ENCODE measurements at places on chromosomes 3 and 15. TPM values are rescaled to one million over a fixed set of nuclear protein-coding genes. Genes with fewer than 3 reads are reported as not detected.
A peak's percentile ranks its signal among the peaks of the same experiment; 100 is the strongest.

DNA sequence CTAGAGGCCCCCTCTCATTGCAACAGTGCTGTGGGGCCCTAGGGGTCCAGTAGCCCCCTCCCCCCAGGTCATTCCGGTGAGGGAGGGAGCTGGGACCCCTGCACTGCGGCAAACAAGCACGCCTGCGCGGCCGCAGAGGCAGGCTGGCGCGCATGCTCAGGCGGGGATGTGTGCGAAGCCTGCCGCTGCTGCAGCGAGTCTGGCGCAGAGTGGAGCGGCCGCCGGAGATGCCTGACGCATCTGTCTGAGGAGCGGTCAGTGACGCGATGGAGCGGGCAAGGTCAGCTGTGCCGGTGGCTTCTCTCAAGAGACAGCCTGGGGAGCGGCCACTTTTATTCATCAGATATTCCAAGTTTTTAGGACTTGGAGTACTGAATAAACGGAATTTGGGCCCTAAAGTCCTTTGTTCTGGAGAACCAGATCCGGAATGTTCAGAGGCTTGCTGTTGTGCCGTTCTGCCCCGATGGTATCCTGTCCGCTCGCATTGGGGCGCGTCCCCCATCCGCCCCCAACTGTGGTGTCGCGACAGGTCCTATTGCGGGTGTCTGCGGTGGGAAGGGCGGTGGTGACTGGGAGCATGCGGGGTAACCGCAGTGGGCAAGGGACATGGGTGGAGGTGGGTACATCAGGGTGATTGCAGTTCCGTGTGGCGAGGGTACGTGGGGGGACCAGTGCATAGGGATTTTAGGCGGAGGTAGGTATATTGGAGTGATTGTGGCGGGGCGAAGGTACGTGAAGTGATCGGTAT is at the start of the genes SNRPN and SNURF:
SNRPN (plus strand) TSS at position 205 of the 748 bp plus-strand sequence. CDS start 19,467 bp downstream, outside the sequence.
SNURF (plus strand) TSS at position 205 of the 748 bp plus-strand sequence; CDS start at position 267, 62 bp downstream.
- H3K27me3 ChIP-seq = peaks cover 3% of the 10 kb centered on the region
- peak; percentile 80 for DNase-seq
- H3K36me3 ChIP-seq = peaks cover 13% of the 10 kb centered on the region
- peak within 1 kb of the TSS; percentile 91 for H3K4me3 ChIP-seq
- H3K4me1 ChIP-seq = peaks cover 9% of the 10 kb centered on the region
- H3K27ac ChIP-seq = peak within 1 kb of the TSS; percentile 96

GRCh38 chr3:4824926-4825325 is 154.3 kb upstream of the BHLHE40 start:
- peaks cover 40% of the 10 kb centered on the region for H3K36me3 ChIP-seq
- H3K4me3 ChIP-seq = peak overlapping the region; percentile 70
- no peak for DNase-seq
- no peaks in the 10 kb centered on the region for H3K27me3 ChIP-seq
- peak overlapping the region; percentile 85 for H3K27ac ChIP-seq

DNA sequence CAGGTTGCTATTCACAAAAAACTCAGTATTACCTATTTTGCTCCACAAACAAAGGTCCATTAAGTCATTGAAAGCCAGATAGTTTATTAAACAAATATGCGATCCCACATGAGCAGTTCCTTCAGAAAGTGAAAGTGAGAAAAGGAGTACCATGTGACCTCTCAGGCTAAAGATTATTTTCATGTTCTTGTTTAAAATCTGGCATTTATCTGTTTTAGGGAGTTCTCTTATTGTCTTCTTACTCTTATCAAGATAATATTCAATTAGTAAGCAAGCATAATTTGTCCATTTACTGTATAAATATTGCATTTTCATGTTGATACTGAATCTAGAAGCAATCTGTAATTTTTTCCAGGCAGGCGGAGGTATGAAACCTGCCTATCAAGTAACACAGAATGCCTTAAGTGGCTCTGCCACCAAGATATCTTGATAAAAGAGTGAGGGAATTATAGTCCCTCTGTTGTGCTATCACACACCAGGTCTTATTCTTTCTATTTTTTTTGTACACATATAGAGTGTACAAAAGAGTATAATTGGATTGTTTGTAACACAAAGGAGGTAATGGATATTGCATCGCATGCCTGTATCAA is 20.1 kb upstream of the PLSCR5 start:
- H3K27ac ChIP-seq = no peak overlapping the region
- H3K4me1 ChIP-seq = peaks cover 8% of the 10 kb centered on the region
- H3K36me3 ChIP-seq = no peaks in the 10 kb centered on the region
- peak overlapping the region; percentile 23 for H3K4me3 ChIP-seq

GRCh38 chr3:193771011-193771652 is 178.1 kb downstream of the OPA1 start:
- no peak overlapping the region for H3K27ac ChIP-seq
- H3K36me3 ChIP-seq = no peaks in the 10 kb centered on the region
- H3K27me3 ChIP-seq = peaks cover 5% of the 10 kb centered on the region
- no peak overlapping the region for H3K4me3 ChIP-seq

DNA sequence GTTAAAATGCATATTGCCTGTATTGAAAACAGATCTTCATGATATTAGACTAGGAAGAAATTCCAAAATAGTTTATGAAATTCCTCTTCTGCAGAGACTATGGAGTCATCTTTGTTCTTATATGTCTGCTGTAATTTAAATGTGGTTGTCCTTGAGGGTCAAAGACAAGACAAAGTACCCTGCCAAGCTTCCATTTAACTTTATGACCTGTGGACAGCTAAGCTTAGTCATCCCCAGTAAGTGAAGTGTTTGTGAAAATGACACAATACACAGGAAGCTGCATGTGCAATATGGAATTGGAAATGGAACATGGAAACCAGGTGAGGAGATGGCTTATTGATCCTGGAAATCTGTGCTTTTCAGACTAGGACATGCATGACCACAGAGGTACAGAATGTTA is 68.5 kb upstream of the GBE1 start:
- no peaks in the 10 kb centered on the region for H3K27me3 ChIP-seq
- no peaks in the 10 kb centered on the region for H3K36me3 ChIP-seq
- H3K4me3 ChIP-seq = no peak overlapping the region
- DNase-seq = no peak

DNA sequence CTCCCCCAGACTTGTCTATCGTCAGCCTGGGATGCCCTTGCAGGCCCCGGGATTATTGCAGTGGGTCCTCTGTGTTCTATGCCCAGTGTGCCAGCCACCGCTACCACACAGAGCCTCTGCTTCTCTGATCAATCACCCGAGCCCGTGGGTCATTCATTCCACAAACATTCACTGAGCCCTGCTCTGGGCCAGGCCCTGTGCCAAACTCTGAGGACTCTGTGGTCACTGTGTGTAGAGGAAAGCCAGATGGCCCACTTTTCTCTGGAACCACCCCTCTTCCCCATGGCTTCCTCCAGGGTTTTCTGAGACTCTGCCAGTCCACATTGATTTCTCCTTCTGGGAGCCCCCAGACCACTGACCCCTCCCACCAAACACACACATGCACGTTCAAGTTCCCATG is 55.5 kb downstream of the BSN start:
- DNase-seq = no peak
- H3K4me3 ChIP-seq = no peak overlapping the region
- no peak overlapping the region for H3K27ac ChIP-seq
- H3K4me1 ChIP-seq = no peaks in the 10 kb centered on the region
- H3K27me3 ChIP-seq = no peaks in the 10 kb centered on the region

- no peaks in the 10 kb centered on the region for H3K4me1 ChIP-seq
- no peak overlapping the region for H3K4me3 ChIP-seq
- no peak overlapping the region for H3K27ac ChIP-seq
- no peak for DNase-seq
Observed at GRCh38 chr3:107206141-107206540, 171.1 kb upstream of the CCDC54 start.

The CLDN18 gene
- total RNA-seq = not detected

The WDR53 gene
- total RNA-seq = 24.1 TPM

The TIMP4 gene
- total RNA-seq = 0.36 TPM

The CCDC39 gene
- not detected for total RNA-seq

The SPTSSB gene
- not detected for total RNA-seq
